ENCODE measurements at places on chromosomes 7 and 10.

- DNase-seq = no peak
Observed at GRCh38 chr7:11471255-11471654, 360.7 kb downstream of the THSD7A start.

GRCh38 chr7:90173127-90173844 lies 19.0 kb downstream of the STEAP1 start:
- peak; percentile 67 for DNase-seq

DNA sequence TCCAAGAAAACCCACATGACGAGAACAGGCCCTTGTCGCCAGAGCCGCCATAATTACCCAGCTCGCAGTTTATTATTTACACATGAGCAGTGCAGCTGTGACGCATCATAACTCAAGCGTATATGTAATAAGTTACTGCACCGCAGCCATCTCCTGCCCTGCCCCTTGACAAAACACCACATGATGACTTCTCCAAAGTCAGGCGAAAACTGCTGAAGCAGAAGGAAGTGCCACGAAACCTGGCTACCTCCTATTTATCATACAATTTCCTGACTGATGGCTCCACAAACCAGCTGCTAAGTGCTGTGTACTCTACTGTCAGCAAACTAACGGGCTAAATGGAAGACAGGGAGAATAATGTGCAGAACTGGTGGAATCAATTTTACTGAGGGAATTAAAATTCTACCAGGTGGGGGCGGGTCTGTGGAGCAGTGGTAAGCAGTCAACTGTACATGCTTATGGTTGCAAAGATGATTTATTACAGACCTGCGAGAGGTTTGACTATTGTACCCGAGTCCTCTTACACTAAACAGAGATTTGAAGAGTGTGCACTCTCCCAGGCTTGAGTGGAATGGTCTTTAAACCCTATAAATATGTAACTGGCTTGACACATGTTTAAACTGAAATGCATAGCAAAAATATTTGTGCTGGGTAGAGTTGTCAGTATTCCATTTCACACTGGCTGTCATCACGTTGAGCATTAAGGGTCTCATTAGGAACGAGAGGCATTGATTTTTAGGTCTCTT lies 156.0 kb downstream of the GLI3 start:
- no peak for DNase-seq

GRCh38 chr7:65744406-65744805 lies 128.5 kb upstream of the VKORC1L1 start:
- DNase-seq = no peak

- no peak for DNase-seq
Observed at GRCh38 chr10:95217476-95217875, 23.4 kb downstream of the ACSM6 start.

GRCh38 chr7:5383314-5384098 lies 40.1 kb downstream of the TNRC18 start:
- DNase-seq = no peak
